Gastroesophageal sphincter (tissue), 4 donors: ENCODE measurements at places on chromosomes 4 and X. TPM values are rescaled to one million over a fixed set of nuclear protein-coding genes. Genes with fewer than 3 reads are reported as not detected.

GRCh38 chrX:123476611-123477219 is 256.1 kb downstream of the THOC2 start:
- no peak for ATAC-seq

- ATAC-seq: no peak
Measured at GRCh38 chrX:47651043-47651905, 911 bp upstream of the ELK1 start.

- ATAC-seq: no peak
Measured at GRCh38 chrX:97637289-97637688, 753.6 kb downstream of the RPA4 start.

- no peak for ATAC-seq
Measured at GRCh38 chrX:29348288-29348687, 761.0 kb downstream of the IL1RAPL1 start.

BCAP31 gene
- 76.1 TPM for total RNA-seq

TLR3 gene
- 5.2 TPM for total RNA-seq

SUPT20HL1 gene
- 1.4 TPM for total RNA-seq

C4orf51 gene
- total RNA-seq: not detected
